ENCODE measurements at places on chromosomes 13 and 19.

GRCh38 chr13:30446126-30446500 lies 19.6 kb downstream of the HMGB1 start:
- DNase-seq = no peak

- no peak for DNase-seq
Measured at GRCh38 chr13:21895779-21896178, 224.9 kb downstream of the FGF9 start.

DNA sequence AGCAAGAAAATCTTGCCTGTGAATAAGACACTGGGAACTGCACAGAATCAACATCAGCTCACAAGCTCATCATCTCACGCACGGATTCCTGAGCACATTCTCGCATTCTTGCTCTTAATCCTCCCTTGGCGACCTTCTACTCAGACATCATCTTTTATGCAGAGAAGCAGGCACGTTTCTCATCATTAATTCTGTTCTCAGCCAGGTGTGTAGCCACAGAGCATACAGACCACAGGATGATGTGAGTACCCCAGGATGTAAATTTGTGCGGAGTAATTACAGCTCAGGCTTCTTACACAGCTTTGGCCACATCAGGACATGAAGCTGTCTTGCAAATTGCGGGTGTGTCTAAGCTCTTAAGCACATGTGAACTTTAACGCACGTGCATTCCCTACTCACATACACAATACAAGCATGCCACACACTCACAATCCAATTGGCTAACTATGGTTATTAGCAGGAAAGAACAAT lies 36.5 kb upstream of the SACS start:
- DNase-seq = no peak

DNA sequence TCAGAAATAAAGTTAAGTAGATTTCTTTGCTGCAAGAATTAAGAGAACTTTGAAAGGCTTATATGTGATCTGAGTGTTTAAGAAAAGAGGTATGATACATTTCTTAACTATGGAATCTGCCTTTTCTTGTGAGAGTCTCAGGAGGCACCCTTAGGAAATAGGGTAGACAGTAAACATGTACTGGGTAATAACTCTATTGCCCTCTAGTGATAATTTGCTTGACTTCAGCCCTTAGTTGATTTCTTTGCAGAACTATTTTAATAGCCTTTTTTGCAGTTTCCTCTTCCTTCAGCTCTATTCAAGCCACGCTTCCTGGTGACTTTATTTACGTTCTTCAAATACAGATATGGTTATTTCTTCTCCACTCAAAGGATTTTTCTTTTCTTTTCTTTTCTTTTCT lies 37.0 kb upstream of the CCNA1 start:
- DNase-seq = peak; percentile 71

GRCh38 chr19:33054623-33055022 lies 10.1 kb downstream of the RHPN2 start:
- DNase-seq = no peak

- DNase-seq = no peak
Measured at GRCh38 chr13:30346789-30347167, 39.4 kb upstream of the KATNAL1 start.

DNA sequence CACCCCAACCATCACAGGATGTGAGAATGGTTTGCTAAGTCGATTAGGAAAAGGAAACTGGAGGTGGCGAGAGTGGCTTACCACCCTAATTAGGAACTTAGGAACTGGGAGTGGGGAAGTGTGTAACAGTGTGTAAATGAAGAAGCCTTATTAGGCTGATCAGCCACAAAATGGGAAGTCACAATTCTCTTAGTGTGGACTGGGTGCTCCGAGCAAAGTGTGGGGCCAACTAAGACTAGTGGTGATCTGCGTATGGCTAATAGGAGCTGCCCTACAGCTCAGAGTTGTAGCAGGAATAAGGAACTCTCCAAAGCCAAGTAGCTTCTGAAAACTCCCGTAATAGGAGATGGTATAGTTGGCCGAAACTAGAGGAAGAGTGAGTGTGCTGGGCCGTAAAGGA lies 7.6 kb downstream of the SIGLEC11 start:
- DNase-seq = no peak

GRCh38 chr13:94210816-94211215 lies 268.7 kb downstream of the DCT start:
- DNase-seq = no peak

Data from globus pallidus (tissue), 1 donor.